ENCODE measurements at places on chromosomes 3 and 15.

DNA sequence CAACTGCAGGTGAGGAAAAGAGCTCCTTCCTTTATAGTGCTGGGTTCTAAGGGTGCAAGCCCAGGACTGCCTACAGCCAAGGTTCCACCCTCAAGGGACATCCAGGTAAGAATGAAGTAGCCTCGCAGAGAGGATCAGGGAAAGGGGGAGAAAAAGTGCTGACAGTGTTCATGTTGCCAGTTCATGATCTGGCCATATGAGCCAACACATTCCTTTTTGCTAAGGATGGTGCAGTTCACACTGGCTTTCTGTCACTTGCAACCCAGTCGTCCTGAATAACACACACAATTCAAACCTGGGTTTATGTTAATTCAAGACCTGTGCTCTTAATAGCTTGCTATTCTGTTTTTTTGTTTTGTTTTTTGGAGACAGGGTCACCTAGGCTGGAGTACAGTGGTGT lies 9.0 kb downstream of the CLN6 start:
- no peak for DNase-seq

DNA sequence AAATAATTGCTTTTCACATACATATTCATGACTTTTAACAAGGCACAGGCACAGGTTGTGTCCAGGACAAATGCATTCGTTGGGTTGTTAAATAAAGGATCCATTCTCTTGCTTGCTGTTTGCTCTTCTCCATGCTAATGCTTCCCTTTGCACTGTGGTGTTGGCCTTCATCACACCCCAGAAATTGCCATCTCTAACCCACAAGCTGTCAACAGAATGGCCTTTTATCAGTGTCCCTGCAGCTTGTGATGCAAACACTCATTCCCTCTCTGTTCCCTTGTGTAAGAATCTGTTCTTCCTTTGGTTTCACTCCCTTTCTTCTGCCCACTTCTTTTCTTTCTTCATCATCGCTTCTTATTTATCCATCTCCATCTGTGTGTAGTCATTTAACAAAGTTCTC lies 72.2 kb downstream of the SLC7A14 start:
- DNase-seq = no peak

DNA sequence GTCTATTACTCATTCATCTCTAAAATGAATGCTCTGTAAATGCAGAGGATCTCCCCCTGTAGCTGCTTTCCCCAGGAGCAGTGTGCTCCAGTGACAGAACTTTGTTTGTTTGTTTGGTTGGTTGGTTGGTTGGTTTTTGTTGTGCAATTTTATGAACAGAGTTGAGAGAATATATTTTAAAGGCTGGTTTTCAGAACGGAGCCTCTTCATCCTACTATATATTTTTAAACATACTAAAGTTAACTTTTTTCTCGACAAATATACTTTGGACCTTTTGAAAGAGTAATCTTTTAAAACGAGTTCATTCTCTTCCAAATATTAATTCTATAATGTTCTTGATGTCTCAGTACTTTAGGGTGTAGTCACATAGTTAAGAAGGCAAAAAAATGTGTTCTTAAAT lies 20.2 kb downstream of the RYR3 start:
- no peak for DNase-seq

DNA sequence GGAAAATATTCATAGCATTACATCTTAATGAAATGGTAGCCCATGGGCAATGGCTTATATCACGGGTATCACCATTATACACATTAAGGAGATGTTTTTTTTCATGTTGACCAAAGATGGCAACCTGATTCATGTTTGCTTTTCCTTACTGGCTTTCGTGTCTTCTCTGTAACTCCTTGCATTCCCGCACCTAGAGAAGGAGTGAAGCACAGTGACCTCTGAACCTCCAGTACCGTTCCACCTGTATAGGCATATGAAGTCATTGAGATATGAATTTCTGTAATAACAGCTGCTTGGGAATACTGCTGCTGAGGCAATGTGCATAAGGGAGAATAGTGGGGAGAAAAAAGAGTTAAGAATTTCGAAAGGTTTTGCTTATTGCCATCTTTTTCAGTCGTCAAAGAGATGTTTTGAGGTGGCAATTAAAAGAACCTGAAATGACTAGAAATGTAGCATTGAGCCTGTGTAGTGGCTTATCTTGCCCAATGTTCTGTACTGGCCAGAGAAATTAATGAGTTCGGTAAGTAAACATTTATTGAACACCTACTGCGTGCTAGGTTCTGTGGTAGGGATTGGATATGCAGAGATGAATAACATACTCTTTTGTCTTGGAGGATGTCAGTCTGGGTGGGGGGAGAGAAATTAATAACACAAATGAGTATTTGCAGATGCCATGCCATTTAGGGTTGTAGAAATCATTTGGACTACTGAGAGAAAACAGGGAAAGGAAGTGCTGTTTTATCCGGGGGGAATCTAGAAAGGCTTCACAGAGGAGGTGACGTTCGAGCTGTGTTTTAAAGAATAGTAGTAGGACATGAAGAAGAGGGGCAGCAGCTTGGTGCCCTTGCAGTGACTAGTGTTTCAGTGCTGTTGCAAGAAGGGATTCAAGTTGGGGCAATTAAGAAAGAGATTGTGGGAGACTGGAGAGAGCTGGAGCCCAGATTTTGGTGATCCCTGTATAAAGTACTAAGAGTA lies 2.5 kb downstream of the FEM1B start:
- no peak for DNase-seq

GRCh38 chr3:155391551-155391958 lies 98.1 kb upstream of the STRIT1 start:
- DNase-seq = no peak

- DNase-seq = no peak
Observed at GRCh38 chr3:89375451-89375850, 268.0 kb downstream of the EPHA3 start.

GRCh38 chr3:197494366-197495058 lies 61.3 kb downstream of the BDH1 start:
- no peak for DNase-seq

DNA sequence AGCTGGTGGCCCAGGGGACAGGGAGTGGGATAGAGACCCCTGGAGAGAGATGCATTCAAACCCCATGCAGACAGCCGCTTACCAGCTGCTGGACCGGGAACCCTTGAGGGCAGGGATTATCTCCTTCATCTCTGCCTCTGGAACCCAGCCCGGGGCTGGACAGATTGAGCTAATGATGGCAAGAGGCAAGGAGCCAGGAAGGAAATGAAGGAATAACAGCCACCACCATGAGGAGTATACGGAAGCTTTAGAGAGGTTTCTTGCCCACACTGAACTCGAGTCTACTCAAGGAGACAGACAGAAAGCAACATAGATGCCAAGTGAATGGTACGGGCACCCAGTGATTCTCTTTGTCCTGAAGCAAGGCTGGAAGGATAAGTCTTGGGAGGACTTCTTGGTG lies 23.2 kb downstream of the HAPLN3 start:
- no peak for DNase-seq

- no peak for DNase-seq
Observed at GRCh38 chr3:107956991-107957900, 133.6 kb downstream of the CD47 start.

GRCh38 chr3:122932251-122932967 lies 95.2 kb downstream of the SEMA5B start:
- no peak for DNase-seq
